ENCODE measurements at places on chromosomes 5 and 9.

DNA sequence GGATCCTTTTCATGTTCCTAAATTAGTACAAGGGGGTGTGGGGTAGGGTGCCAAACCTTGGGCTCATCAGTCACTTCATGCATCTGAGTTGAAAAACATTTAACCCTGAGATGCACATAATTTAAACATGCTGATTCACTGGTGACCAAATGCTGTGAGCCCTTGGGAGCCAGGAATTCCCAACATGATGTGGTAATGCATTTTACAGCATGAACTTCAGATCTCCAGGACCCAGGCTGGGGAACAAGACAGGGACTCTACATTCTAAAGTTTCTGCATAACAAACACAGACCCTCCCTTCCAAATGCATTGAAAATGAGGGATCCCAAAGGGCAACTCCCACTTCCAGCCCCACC, 322.2 kb downstream of the NDUFS4 start:
- peak; percentile 23 for DNase-seq

GRCh38 chr5:51651889-51652288, 268.6 kb downstream of the ISL1 start:
- no peak for DNase-seq

DNA sequence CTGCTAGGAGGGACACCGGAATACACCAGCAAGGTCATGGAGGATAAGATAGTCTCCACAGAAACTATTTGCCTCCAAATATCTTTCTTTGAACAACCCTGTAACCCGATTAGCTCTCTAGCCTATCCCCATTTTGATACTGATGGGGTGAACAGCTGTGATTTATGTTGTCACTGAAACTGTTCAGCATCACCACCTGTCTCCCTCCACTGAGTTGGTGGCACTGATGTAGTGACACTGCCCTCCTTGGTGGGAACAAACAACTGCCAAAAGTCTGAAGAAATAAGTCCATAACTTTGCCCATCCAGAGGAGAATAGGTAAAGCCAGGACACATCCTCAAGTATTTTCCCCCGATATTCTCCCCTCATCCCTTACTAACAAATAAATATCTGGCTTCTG, 24.3 kb upstream of the KCNV2 start:
- DNase-seq = no peak

- no peak for DNase-seq
Measured at GRCh38 chr9:37668116-37668601, 17.4 kb downstream of the FRMPD1 start.

DNA sequence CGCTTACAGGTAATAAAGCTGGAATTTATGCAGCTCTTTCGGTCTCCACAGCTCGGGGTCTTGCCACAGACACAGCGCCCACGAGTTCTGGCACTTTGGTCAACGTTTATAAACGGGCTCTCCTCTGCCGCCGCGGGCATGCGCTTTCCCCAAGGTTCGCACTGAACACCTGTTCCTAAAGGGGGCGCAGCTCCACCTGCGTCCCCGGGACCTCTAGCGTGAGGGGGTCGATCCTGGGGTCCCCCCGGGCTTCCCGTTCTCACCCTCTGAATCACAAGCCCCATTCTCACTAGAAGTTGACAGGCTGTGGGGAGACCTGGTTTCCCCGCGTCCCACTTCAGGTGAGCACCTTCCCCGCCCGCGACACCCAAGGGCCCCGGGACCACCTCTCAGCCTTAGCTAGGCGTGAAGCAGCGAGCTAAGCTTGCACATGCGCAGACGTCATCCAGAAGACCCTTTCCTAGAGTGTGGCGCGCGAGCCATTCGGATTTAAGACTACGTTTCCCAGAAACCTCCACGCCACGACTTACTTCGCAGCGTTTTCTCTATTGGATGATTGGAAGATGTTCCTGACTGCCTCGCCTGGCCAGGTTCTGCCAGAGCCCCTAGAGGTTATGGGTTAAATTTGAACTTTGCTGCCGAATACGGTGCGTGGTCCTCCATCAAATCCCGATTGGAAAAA, 21.3 kb upstream of the ZNF782 start:
- DNase-seq = no peak

DNA sequence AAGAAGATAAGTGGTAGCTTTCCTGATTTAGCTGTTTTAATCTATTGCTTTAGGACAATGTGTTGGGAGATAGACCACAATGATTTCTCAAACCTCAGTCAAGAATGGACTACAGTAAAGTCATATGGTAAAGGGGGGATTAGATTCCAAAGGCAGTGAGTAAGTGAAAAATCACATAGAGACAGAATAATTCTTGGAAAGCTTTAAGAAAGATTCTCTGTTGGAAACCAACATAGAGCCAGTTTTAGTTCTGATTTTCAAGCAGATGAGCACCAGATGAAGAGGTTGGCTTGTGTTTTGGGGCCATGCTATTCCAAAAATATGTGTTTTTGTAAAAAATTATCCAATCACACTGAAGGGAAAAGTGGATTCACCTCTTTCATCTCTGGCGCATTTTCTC, 256.8 kb upstream of the RPS23 start:
- DNase-seq = no peak

GRCh38 chr9:134031783-134032182, 6.5 kb downstream of the BRD3OS start:
- DNase-seq = no peak

- DNase-seq = no peak
Measured at GRCh38 chr5:140588311-140589070, 23.9 kb downstream of the SLC35A4 start.

DNA sequence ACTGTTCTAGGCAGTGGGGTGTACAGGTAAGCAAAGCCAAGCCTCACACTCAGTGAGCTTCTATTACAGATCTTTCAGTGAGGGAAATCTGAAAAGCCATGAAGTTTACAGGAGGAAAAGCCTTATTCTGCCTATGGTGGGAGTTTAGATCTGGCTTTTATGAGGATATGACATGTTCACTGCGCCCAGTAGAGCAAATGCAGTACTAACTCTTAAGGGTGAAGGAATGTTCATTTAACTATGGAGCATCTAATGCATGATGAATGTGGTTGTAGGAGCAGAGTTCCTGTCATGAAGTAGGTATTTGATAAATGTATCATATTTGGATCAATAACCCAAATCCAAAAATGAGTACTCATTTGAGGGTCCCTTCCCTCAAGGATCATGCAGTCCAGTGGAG, 230.2 kb upstream of the PAPPA start:
- DNase-seq = no peak

DNA sequence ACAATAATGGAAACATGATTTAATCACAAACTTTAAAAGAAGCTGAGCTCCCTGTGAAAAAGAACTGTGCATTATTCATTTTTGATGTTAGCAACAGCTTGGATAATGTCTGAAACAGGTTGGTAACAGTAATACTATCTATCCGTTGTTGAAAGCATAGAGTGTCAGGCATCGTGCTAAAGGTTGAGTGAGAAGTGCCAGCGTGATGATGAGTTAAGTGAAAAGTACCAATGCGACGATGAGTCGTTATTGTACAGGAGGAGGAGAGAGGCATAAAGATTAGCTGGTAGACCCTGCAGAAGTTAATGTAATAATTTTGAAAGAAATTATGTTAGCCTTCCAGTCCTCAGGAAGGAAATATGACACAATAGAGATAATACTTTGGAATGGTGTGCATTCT, 593.6 kb downstream of the MAT2B start:
- no peak for DNase-seq

DNA sequence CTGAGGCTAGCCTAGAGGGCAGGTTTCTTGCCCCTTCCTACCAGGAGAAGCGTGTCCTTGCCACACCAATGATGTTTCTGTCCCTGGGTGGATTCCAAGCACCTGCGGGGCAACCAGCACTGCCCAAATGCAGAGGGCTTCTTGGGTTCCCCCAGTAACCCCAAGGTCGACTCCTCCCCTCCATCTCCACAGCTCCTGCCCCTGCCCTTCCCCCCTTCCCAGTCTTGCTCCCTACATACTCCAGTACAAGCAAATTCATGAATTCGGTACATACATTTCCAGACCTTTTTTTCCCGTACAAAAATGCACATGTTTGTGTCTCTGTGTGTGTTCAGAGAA, 12.8 kb upstream of the JADE2 start:
- no peak for DNase-seq

- no peak for DNase-seq
Measured at GRCh38 chr9:8769153-8769552, 969.6 kb upstream of the DMAC1 start.

- DNase-seq = no peak
Measured at GRCh38 chr5:63959177-63959982, 2.9 kb downstream of the HTR1A start.

DNA sequence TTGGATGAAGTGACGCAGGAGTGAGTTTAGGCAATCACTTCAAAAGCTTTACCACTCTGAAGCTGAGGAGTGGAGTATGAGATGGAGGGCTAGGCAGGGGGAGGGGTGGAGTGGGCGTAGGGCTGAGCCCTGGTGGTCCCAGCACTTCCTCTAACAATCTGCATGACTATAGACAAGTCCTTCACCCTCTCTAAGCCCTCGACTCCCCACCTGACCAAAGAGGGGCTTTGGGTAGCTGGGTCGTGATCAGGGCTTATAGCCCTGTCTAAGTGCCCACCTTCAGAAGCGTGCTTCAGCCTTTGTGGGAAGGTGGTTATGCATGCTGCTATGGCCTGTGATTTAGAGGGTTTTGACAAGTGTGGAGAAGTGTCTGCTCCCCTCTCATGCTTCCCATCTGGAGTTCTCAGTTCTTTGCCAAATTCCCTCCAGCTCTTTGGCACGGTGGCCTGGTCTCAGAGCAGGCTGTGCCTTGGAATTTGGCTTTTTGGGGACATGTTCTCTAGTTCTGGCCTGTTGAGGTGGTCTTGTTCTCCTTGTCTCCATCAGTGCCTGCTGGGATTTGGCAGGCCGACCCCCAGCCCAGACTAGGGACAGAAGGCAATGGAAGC, 53.0 kb downstream of the ACTBL2 start:
- DNase-seq = no peak

DNA sequence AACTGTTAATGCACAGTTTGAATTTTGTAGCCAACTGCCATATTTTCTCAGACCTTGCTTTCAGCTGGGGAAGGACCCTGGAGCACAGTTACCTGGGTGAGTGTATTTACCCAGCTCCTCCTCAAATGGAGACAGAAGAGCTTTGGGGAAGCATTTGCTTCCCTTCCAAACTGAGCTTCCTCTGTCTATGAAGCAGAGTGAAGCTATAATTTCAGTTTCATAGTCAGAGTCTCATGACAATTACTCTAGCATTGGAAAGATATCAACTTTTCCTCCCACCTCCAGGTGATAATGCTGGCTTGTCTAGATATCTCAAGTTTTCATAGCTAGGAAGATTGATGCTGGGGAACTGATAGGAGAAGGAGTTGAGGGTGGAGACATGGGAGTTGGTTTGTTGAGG, 406.4 kb upstream of the CLINT1 start:
- DNase-seq = no peak

GRCh38 chr5:169142264-169142970, 158.5 kb downstream of the SLIT3 start:
- no peak for DNase-seq

- DNase-seq = no peak
Measured at GRCh38 chr5:98461485-98461884, 312.0 kb upstream of the RGMB start.

DNA sequence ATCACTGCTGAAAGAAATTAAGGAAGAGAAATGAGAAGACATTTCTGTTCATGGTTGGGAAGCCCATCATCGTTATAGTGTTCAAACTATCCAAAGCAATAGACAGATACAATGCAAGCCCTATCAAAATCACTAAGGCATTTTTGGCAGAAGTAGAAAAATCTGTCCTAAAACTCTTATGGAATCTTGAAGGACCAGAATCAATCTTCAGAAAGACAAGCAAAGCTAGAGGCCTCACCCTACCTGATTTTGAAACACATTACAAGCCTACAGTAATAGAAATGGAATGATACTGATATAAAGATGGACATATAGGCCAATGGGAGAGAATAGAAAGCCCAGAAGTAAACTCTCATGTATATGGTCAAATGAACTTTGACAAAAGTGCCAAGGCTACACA, 4.9 kb upstream of the IFNA21 start:
- no peak for DNase-seq

DNA sequence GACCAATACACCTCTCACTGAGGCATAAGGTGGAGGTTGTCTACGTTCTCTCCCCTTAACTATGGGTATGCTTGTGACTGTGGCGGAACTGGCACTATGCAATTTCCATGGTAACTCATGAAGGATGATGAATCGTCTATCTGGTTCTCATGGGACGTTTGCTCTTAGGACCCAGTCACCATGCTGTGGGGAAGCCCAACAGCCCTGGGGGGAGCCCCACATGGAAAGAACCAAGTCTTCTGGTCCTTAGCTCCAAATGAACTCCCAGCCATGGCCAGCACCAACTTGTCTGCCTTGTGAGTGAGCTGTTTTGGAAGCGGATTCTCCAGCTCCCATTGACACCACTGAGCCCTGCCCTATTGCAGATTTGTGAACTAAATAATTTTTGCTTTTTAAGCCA, 188.7 kb upstream of the S1PR3 start:
- no peak for DNase-seq

DNA sequence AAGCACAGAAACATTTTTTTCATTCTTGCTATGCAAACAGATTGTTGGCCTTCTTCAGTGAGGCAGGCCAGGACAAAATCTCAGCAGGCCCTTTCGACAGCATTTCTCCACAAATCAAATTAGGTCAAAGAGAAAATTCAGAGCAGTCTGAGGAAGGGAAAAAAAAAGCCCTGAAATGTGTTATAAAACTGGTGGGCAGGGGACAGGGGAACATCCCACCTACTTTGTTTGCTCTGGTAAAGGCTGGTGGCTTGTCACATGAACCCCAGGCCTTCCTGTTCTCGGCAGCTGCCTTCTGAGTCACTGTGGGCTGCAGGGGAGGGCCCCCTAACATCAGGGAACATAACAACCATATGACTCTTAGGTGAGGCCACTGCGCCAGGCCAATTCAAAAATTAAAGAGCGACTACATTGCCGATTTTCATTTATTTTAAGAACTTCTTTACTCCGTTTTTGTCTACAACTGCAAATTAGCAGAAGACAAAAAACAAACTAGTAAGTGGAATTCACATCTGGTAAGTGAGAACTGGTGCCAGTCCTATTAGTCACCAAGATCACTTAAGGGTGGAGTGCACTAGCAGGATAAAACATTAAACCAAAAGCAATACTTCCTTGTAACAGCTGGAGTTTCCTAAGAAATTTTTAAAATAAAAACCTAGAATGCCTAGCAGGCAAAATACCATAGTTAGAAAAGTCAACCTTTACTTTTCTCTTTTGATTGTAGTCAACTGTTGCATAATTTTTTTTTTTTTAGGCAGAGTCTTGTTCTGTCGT, 46.2 kb upstream of the DENND4C start:
- peak; percentile 64 for DNase-seq

DNA sequence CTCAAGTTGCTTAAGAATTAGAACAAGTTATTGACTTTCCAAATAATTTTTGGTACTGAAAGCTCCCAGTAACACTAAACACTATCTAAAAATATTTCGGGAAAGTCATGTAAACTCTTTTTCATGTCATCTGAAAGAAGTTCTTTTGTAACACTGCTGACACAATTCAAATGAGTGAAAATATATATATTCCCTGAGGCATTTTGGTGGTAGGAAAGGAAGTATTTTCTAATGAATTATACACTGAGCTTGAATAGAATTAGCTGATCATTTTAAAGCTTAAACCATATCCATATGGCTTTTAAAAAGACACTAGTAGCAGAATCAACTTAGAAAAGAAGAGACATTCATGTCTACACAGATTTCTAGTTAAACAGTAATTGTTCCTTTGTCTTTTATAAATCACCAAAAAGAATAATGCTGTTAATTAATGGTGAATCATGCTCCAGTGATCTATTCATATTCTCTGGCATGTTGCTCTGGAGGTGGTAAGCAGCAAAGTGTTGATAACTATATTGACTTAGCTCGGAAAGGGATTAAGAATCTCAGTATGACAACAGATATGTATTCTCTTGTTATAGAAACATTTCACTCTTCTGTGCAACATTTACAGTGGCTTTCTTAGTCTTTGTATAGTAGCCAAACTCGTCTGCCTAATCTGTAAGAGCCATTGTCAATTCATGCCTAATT, 27.4 kb upstream of the RFX3 start:
- DNase-seq = no peak

Measured in GM04503 (cell line).